Cardiac atrium fibroblast (primary cell): ENCODE measurements at places on chromosomes 3 and 15. TPM values are rescaled to one million over a fixed set of nuclear protein-coding genes. Genes with fewer than 3 reads are reported as not detected.

NAA50 gene
- total RNA-seq = 93.2 and 135 TPM in 2 replicates

GOLGA6B gene
- not detected in 2 replicates for total RNA-seq

GOLGA8G gene
- not detected in 2 replicates for total RNA-seq

ALDH1A2 gene
- 8.1 and 38.3 TPM in 2 replicates for total RNA-seq

VEPH1 gene
- 29.1 and 29.3 TPM in 2 replicates for total RNA-seq

MYEF2 gene
- 0.49 and 8.3 TPM in 2 replicates for total RNA-seq

CDC25A gene
- total RNA-seq = 2.3 and 3.6 TPM in 2 replicates

GDPGP1 gene
- 7.8 and 7.9 TPM in 2 replicates for total RNA-seq

CFAP92 gene
- total RNA-seq = not detected in 2 replicates
